ENCODE measurements at places on chromosomes 13 and 19.

DNA sequence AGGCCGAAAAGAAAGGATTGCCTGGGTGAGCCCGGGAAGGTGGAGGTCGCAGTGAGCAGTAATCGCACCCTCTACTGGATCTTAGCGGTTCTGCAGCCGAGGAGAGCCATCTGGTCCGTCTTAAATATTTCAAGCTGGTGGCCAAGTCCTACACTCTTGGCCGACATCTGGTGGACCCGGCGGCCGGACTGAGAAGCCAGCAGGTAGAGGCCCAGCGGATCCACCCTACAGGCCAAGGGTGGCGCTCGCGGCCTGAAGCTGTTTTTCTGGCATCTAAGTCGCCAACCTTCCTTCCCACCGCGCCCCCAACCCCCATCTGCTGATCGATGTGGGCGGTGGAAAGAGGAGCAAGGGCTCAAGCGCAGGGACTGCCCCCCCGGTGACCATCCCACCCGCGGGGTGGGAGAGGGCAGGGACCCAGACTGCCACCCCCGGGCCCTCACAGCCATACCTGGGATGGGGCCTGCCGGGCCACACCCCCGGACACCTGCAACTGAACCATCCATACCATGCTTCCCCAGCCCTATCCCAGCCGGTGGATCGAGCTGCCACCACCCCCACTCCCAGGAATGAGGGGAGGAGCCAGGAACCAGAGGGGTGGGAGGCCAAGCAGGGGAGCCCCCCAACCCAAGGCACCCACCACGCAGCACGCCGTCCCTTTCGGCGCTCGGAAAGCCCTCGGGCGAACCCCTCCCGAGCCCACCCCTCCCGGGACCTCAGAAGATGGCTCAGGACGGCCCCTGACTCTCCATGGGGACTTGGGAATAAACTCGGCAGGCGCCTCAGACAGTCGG is 46.3 kb upstream of the ZNF730 start:
- DNase-seq: peak; percentile 47

DNA sequence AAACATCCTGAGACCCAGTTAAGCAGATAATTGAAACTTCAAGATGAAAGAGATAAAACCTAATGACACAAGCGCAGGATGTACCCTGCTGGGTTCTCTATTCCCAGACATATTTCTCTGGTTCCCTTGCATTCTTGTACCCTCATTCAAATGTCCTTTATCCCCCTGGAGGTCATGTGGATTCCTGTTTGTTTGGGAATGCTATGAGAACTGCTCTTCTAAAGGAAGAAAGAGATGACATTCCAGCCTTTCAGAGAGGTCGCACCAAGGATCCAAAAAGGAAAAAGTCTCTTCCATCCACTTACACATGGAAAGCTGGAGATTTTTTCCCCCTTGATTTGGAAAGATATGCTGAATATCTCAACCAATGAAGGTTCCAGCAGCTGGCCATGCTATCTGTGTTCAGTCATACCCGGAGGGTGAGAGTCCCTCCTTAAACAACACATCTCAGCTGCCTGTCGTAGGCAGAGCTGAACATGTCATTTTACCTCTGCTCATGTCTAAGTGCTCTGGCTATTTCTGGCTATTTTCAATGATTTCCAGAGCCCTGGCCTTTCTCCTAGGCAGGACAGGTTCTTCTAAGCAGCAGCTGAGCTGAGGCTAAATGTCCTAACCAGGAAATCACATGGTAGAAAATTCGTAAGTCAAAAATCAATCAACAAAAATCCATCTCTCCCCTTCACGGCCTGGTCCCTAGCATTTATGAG is 52.5 kb downstream of the C13orf42 start:
- no peak for DNase-seq

GRCh38 chr13:51786425-51787265 is 17.3 kb downstream of the DHRS12 start:
- no peak for DNase-seq

DNA sequence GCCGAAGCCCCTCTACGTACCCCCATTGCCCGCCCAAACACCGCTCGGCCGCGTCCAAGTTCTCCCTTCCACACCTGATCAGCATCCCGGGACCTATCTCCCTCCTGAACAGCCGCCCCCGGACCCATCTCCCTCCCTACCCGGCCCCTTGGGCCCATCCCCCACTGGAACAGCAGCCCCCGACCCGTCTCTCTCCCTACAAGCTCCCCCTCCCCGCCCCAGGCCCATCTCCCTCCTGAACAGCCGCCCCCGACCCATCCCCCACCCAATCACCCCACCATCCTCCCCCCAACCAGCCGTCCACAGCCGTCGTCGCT is 610 bp downstream of the ZSCAN1 start:
- DNase-seq: no peak

DNA sequence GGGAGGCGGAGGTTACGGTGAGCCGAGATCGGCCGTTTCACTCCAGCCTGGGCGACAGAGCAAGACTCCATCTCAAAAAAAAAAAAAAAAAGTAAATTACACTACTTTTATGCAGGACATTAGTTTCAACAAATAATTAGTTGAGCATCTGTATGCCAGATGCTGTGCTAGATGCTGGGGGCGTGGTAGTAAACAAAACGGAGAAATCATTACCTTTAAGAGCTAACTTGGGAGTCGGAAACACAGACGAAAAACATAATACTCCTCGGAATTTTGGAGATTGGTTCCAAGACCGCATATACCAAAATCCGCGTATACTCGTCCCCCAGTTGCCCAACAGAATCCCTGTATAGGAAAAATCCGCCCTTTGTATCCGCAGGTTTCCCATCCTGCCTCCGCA is 1.3 kb upstream of the DUS3L start:
- DNase-seq: peak; percentile 15

DNA sequence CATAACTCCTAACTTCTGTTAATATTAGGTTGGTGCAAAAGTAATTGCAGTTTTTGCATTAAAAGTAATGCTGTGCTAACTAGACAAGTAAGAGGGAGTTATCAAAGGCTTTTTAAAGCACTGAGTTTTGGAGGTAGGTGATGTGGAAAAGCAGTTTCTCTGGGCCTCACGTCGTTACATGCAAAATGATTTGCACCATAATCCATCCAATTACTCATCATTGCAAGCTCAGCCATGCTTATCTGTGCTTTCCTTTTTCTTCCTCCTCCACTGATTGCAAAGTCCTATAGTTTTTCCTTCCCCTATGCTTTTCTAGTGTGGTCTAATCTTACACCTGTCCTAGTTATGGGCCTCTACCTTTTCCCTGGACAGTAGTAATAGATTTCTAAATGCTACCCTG is 35.4 kb upstream of the INTS6 start:
- DNase-seq: no peak

- no peak for DNase-seq
Observed at GRCh38 chr19:10262771-10263170, 8.1 kb upstream of the ICAM1 start.

- no peak for DNase-seq
Observed at GRCh38 chr19:40241809-40242384, 15.4 kb upstream of the CCNP start.

DNA sequence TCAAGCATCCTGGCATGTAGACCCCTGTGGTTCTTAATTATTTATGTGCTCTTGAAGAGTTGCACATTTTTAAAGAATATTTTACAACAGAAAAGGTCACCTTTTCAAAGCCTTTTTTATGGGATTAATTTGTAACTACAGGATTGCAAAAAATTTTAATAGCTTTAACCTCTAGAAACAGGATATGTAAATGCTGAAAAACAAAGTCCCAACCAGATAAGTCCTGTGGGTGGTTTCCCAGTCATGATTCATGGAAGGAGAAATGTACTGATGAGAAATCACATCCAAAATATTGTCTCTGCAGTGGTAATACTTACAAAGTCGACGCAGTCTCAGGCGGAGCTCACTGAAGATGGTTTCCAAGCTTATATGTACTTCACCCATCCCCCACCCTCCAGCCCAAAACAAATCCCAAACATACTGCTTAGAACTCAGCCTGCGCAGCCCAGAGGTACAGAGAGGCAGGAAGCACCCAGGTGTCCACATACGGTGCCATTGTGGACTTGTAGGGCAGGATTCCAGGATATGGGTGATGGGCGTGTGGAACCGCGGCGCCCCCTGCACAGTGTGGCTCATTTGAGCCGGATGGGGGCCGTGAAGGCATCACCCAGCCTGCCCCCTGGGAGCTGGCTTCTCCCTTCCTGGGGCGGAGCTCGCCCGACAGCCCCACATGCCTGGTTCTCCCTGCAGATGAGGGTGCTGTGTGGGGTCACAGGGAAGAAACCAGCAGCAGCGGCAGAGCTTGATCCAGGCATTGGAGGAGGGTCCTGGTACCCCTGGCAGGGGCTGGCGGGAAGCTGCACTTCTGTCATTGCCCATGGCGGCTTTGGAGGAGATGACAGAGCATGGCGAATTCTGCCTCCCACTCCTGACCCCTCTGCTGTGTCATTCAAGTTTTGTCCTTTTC is 101.2 kb downstream of the ATP11A start:
- no peak for DNase-seq

- DNase-seq: peak; percentile 5
Observed at GRCh38 chr13:40206241-40207000, 460.0 kb downstream of the FOXO1 start.

GRCh38 chr19:55476100-55476775 is at the start of gene ZNF628:
Gene ZNF628 (plus strand): TSS chr19:55476617. CDS start chr19:55479911, 3,294 bp downstream.
- DNase-seq: peak; percentile 98

DNA sequence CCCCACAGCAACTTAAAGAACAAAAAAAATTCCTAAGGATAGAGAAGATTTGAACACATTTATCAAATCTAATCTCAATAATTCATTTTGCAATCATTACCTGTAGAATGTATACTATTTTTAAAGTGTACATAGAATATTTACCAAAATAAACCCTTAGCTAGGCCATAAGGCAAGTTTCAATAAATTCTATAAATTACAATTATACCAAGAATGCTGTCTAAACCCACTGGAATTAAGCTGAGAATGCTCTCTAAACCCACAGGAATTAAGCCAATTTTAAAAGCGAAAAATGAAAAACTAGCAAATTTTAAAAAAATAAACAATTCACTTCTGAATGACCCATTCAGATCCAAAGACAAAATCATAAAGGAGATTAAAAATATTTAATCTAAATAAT is 540.4 kb upstream of the NBEA start:
- DNase-seq: no peak

- no peak for DNase-seq
Observed at GRCh38 chr13:76823969-76824368, 62.2 kb downstream of the KCTD12 start.

- no peak for DNase-seq
Observed at GRCh38 chr19:19597809-19598306, 20.6 kb downstream of the PBX4 start.

DNA sequence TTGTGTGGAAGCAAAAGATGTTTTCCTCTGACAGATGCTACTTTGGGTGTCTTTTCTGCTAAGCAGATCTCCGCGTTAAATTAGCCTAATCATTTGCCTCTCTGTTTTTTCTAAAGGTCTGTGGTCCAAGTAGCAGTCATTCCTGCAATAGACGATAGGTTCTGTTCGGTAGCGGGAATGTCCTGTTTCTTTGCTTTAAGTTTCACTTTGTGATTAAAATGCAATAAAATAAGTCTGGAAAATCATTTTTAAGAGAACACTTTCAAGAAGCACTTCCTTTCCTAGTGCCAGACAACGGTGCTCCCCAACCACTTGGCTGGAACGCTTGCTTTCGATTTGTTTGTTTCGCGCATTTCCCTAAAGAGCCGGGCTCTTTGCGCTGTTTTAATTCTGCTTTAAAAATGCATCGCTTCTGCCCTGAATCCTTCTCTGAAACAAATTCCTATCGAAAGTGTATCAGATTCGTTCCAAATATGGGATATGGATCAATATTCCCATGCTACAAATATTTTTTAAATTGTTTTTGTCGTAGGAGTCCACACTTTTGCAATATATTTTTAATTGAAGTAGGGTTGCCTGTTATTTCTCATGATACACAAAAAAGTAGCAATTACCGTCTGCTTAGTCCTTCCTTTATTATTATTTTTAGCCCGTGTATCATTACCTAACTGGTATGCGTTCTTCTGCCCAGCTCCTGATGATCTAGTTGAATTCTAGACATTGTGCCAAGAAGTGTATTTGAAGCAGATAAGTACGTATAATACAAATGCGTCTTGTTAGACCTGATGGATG is 14.2 kb downstream of the ZIC2 start:
- DNase-seq: no peak

DNA sequence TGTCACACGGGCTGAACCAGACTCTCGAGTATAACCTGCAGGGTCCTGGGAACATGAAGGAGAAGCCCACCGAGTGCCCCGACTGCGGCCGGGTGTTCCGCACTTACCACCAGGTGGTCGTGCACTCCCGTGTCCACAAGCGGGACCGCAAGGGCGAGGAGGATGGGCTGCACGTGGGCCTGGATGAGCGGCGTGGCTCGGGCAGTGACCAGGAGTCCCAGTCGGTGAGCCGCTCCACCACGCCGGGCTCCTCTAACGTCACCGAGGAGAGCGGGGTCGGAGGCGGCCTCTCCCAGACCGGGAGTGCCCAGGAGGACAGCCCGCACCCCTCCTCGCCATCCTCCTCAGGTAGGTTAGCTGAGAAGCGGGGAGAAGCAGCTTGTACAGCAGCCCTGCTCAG is 73.2 kb downstream of the ZNF536 start:
- no peak for DNase-seq

DNA sequence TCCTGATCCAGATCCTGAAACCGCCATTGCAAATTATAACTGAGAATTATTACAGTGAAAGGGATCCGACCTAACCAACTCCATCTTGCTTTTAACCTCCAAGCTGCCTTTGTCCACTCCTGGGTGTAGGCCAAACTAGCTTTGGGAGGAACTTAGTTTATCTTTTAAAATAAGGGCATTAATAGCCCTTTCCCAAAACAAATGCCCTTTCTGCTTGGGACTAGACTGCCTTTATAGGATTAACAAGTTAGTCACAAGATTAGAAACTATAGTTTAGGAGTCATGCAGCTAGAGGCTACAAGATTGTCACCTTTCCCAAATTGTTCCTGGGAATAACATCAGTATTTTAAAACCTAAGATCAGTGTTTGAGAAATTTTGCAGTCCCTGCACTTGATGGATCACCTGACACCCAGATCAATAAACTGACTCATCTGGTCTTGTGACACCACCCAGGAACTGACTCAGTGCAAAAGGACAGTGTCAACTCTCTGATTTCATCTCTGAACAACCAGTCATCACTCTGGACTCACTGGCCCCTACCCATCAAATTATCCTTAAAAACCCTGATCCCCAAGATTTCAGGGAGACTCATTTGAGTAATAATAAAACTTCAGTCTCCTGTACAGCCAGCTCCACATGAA is 4.1 kb upstream of the ZNF841 start:
- DNase-seq: peak; percentile 6
